ENCODE measurements at places on chromosomes 4 and X.

DNA sequence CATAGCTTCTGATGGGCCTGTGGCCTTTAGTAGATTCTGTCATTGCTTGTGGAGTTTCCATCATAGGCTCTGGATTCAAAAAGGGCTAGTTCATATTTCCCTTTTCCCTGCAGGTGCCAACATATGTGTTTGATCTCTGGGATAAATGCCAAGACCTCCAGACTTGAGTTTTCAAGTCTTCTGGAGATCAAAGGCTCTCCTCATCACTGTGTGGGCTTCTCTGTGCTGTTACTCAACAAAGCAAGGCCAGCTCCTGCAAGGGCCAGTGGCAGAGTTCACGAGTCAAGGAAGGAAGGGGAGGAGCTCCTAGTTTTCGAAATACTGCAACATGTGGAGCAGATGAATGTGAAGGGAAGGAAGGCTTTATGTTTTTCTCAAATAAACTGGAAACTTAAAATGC is 62.7 kb upstream of the SCML1 start:
- DNase-seq = no peak

DNA sequence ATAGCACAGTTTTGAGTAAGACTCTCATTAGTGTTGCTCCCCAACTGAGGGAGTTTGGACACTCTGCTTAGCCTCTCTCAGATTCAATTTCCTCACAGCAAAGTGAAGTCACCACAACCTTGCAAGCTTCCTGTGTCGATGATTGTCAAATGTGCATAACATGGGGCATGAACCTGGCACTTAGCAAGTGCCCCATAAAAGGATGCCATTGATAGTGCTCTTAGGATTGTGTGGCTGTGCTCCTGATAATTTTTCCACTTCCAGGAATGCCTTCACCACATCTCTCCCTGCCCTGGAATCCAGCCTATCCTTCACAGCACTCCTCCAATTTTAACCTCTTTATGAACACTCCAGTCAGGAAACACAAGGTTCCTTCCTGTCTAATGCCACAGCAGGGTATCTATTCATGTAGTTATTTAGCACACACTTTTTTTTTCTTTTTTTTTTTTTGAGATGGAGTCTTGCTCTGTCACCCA is 309.4 kb downstream of the PPP3CA start:
- no peak for DNase-seq

GRCh38 chr4:112516471-112517066 is 589 bp upstream of the NEUROG2 start:
- DNase-seq = no peak

- no peak for DNase-seq
Observed at GRCh38 chrX:122245943-122246342, 938.1 kb upstream of the GRIA3 start.

DNA sequence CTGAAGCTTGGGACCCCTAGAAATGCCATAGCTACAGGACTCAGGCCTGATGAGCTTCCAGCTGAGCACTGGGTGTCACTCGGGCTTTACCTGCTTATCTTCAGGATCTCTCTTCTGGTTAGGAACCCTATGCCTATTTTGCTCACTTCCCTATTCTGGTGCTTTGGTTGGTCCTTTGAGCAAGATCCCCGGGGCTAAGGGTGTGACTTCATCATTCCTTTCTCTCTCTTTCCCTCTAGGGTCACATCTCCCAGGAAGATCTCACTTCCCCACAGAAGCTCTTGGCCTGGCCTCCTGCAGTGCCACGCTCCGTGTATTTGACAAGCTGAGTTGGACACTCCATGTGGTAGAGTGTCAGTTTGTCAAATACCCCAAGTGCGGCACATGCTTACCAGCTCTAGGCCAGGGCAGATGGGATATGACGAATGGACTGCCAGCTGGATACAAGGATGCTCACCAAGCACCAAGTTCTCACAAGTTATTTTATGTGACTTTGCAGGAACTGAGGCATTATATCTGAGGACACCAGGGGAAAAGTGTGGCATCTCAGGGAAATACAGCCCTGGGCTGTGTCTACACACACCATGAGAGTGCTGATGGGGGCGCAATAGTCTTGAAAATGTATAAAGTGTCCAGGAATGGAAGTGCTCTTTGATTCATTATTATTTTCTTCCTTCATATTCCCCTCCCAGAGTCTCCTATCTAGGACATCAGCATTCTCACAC is 21.1 kb downstream of the VSIG4 start:
- DNase-seq = no peak

GRCh38 chrX:72043636-72044035 is 88.1 kb downstream of the RTL5 start:
- no peak for DNase-seq

DNA sequence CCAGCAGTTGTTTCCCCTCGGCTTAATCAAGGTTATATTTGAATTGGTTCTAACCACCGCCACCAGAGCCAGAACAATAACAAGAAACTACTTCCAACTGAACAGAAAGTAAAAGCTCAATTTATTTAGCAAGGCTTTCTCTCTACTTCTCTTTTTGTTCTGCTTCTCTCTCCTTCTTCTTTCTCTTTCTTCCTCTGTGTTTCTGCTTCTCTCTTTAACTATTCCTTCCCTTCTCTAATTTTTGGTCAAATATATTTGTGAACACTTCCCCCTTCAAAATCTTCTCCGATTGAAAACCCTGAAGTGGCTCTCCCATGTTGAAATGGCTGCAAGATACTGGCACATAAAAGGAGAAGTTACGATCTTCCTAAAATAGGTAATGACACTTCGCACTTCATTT is 1195.9 kb upstream of the PRKX start:
- DNase-seq = no peak

DNA sequence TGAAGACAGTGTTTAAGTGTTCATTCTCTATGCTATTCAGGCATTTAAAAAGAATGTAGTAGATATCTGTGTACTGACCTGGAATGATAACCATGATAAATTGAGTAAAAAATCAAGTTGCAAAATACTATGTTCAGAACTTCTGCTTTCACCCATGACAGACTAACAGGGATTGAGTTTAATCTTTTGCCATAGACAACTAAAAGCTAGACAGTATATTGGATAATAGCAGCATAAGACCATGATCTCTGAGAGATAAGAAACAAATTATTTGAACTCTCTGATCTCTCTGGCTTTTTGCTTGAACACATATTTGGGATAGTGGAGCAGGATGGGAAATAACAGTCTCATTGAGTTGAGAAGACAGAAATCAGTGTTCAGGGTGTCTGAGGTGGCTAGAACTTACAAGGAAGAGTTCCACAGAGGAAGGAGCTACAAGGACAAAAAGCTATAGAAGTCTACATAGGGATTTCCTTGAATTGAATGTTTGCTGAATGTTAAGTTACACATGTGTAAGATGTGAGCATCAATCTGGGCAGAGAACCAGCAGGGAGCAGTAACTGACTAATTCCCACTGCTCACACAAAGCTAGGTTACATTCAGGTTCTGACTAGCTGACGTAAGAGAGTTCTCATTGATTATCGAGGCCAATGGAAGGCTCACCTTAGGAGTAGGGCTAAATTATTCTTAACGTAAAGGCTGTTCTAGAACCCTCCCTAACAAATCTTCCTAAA is 60.4 kb downstream of the SLC30A9 start:
- DNase-seq = no peak

GRCh38 chr4:145609481-145610427 is 9.4 kb upstream of the MMAA start:
- DNase-seq = no peak

All from cortex of kidney (tissue), 1 donor.